ENCODE measurements at places on chromosomes 12 and 14. TPM values are rescaled to one million over a fixed set of nuclear protein-coding genes. Genes with fewer than 3 reads are reported as not detected.

- no peaks in the 10 kb centered on the region for H3K27me3 ChIP-seq
- no peak for DNase-seq
- H3K36me3 ChIP-seq: no peaks in the 10 kb centered on the region
Observed at GRCh38 chr12:2380946-2381345, 328.2 kb downstream of the CACNA1C start.

GRCh38 chr12:6866920-6867412 is 365 bp upstream of the TPI1 start:
- H3K36me3 ChIP-seq: peaks cover 68% of the 10 kb centered on the region
- no peak for DNase-seq
- H3K27me3 ChIP-seq: no peaks in the 10 kb centered on the region
- H3K4me1 ChIP-seq: no peaks in the 10 kb centered on the region

GRCh38 chr14:73474952-73475351 is 15.8 kb upstream of the RIOX1 start:
- H3K4me1 ChIP-seq: no peaks in the 10 kb centered on the region
- no peaks in the 10 kb centered on the region for H3K36me3 ChIP-seq
- H3K4me3 ChIP-seq: no peak overlapping the region
- no peak overlapping the region for H3K27ac ChIP-seq
- no peak for DNase-seq

DNA sequence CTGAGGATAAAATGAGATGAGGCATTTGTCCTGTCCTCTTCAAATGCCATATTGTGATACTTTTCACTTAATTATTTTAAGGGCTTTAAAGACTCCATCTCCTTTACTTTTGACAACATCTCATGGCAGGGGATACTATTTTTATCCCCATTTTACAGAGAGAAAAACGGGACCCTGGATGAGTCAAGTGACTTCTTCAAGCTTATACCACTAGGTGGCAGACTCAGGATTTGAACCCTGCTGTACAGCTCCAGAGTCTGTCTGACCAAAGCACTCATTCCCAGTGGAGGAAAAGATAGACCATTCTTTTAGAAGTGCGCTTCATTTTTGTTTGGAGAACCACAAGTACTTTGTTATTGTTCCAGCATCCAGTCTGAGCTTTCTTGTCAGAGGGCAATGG is 1.7 kb upstream of the SMOC1 start:
- H3K36me3 ChIP-seq: no peaks in the 10 kb centered on the region
- DNase-seq: no peak
- H3K27ac ChIP-seq: no peak overlapping the region
- H3K4me1 ChIP-seq: no peaks in the 10 kb centered on the region
- H3K27me3 ChIP-seq: peaks cover 9% of the 10 kb centered on the region
- no peak overlapping the region for H3K4me3 ChIP-seq

GRCh38 chr12:108666401-108666881 is 32.7 kb upstream of the SELPLG start:
- H3K36me3 ChIP-seq: no peaks in the 10 kb centered on the region
- H3K4me1 ChIP-seq: peaks cover 7% of the 10 kb centered on the region
- DNase-seq: no peak
- no peaks in the 10 kb centered on the region for H3K27me3 ChIP-seq
- no peak overlapping the region for H3K27ac ChIP-seq

DNA sequence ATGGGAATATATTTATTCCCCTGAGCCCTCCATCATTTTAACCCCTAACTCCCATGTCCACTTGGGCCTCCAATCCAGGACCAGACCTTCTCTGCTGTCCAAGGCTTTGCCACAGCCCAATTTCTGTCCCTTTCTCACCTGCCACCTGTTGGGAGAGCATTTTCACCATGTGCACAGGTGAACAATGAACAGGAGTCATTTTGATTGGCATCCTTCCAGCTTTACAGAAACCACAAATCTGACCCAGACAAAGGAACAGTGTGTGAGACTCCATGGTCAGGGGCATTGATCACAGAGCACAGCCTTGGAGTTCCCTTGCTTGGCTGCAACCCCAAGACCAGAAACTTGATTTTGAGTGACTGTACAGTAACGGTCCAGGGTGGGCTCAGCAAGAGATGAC is 91.9 kb downstream of the CRACR2A start:
- no peaks in the 10 kb centered on the region for H3K36me3 ChIP-seq
- no peak for DNase-seq
- no peaks in the 10 kb centered on the region for H3K27me3 ChIP-seq
- H3K27ac ChIP-seq: no peak overlapping the region

Gene SRGAP1
- total RNA-seq: 3.4 TPM

Gene KDM5A
- 56.9 TPM for total RNA-seq

Gene TXNDC16
- total RNA-seq: 13.2 TPM
